ENCODE measurements at places on chromosomes 1 and 21.

GRCh38 chr1:18556364-18556763 is 74.3 kb upstream of the PAX7 start:
- DNase-seq: no peak

DNA sequence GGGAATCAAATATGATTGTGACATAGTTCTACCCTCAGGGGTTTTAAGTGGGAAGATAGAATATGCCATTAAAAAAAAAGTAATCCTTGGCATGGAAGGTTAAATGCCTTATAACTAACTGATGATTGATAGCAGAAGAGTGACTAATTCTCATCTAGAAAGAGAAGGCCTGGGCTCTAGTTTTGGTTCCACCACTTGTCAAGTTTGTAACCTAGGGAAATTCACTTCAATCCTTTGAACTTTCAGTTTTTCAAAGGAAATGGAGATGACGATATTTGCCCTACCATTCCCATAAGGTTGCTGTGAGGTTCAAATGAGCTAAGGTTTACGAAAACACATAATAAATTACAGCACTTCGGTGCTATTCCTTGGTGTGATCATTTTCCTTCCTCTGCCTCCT is 88.5 kb downstream of the GPR88 start:
- no peak for DNase-seq

- DNase-seq: no peak
These were observed 80.3 kb upstream of the RGS4 start for GRCh38 chr1:162988869-162989268.

DNA sequence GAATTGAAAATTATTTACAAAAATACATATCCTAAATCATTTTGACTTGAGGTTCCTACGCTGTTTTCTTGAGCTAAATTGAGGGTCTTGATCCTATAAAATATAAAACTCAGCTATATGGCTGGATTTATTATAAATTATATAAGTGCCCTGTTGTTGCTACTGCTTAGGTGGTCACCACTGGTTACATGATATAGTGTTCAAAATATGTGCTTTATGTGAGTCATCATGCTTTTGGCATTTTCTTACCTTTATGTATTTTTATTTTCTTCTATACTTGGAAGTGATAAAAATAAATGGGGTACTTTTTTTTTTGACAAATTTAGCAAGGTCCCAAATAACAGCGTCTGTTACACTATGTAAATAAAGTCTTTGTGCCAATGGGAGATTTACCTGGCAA is 31.1 kb upstream of the PTPRC start:
- DNase-seq: no peak

DNA sequence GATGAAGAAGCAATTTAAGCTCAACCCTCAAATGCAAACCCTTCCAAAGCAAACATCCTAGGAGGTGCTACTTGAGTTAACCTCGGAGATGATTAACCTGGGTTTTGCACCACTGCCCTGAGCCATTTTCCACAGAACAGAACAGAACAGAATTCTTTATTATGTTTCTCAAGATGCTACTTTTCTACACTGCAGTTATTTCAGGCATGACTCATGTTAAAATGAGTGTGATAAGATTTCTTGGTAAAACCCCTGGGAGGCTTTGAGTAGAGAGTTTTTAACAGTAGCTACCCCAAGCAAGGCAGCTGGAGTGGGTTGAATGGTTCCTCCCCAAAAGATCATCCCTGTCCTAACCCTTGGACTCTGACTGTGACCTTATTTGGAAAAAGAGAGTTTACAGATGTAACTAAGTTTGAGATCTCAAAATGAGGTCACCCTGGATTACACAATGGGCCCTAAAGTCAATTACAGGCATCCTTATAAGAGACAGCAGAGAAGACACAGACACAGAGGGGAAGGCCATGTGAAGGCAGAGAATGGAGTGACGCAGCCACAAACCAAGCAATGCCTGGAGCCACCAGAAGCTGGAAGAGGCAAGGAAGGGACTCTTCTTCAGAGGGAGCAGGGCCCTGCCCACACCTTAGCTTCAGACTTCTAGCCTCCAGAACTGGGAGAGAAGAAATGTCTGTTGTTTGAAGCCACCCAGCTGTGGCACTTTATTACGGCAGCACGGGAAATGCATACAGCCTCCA is 153.4 kb downstream of the ETS2 start:
- no peak for DNase-seq

GRCh38 chr1:24384251-24385090 is 29.1 kb downstream of the STPG1 start:
- no peak for DNase-seq

GRCh38 chr1:114558544-114558943 is 22.9 kb downstream of the BCAS2 start:
- no peak for DNase-seq

DNA sequence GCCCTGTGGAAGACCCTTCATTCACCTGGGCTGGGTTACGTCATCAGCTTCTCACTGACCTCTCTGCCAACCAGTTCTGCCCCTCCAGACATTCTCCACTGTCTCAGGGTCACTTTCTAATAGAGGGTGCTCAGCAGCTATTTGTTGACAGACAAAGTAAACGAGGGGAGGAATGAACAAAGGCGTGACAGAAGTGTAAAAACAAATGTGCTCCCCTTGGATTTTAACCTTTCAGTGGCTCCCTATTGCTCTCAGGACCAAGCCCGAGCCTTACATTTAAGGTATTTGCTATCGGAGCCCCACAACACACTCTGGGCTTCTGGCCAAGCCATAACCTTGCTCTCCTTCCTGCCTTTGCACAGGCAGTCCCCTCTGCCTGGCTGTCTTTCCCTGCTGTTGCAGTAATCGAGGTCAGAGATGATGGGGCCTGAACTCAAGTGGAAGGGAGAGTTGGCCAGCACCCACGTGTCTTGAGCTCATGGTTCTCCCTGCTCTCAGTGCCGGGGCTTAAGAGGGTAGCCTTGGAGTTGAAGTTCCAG is 9.3 kb upstream of the MARCKSL1 start:
- no peak for DNase-seq

DNA sequence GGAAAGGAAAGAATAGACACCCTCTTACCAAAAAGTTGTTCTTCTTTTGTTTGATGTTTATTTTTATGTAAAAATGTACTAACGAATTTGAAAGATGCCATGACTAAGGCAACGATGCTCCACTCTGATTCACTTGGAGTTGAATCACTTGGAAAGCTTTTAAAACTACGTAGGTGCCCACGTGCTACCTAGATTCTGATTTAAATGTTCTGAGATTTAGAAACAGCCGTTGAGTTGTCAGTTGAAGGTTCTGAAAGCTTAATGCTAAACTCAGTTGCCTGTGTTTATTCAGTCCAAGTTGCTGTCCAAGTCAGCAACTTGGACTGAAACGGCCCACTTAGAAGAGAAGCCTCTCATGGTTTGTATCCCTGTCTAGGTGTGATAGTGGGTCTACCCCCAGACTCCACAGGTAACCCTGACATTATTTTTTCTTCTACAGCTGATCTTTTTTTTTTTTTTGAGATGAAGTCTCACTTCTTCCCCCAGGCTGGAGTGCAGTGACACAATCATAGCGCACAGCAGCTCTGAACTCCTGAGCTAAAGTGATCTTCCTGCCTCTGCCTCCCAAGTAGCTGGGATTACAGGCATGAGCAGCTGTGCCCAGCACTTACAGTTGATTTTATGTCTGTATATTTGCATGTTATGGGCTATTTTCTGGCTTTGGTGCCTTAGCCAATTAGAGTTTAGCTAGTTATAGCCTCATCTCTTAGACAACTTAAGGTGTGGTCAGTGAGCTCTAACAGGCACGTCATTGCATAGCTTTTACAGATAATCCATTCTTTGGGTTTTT is 1.4 kb upstream of the VAMP4 start:
- DNase-seq: no peak

DNA sequence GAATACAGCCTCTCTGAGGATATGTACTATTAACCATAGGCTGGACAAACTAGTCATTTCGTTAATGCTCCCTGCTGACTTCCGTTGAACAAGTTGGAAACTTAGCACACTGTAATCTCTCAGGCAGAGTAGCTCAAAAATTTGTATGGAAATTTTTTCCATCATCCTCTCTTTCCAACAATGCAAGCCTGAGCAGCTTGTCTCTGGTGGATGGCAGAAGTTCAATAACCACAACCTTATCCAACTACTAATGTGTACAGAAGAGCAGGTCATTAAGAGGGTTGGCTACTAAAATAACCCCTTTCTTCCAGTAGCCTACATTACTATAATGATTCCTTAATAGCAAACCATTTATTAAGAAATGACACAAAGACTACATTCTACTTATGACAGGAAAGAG is 262.3 kb downstream of the NFIA start:
- DNase-seq: no peak

- no peak for DNase-seq
These were observed 294.1 kb downstream of the SIPA1L2 start for GRCh38 chr1:232335741-232336293.

DNA sequence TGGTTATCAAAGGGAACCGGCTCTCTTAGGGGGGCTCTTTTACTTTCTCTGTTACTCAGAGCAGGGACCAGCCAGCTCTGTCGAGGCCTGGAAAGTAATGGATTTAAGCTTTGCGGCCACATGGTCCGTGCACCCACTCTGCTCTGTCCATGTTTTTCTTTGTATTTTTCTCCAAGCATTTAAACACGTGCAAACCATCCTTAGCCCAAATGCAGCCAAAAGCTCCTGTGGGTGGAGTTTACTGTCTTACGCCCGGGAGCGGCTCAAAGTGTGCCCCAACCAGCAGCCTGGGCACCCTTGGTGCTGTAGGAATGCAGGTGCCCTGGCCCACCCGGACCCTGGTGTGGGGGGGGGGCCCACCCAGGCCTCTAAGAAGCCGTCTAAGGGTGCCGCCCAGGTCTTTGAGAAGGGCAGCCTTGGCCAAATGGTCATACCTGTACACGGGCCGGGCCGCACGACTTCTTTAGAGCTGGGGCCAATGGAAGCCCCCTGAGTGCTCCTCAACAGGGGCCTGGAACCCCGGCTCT is 29.2 kb upstream of the POFUT2 start:
- no peak for DNase-seq

DNA sequence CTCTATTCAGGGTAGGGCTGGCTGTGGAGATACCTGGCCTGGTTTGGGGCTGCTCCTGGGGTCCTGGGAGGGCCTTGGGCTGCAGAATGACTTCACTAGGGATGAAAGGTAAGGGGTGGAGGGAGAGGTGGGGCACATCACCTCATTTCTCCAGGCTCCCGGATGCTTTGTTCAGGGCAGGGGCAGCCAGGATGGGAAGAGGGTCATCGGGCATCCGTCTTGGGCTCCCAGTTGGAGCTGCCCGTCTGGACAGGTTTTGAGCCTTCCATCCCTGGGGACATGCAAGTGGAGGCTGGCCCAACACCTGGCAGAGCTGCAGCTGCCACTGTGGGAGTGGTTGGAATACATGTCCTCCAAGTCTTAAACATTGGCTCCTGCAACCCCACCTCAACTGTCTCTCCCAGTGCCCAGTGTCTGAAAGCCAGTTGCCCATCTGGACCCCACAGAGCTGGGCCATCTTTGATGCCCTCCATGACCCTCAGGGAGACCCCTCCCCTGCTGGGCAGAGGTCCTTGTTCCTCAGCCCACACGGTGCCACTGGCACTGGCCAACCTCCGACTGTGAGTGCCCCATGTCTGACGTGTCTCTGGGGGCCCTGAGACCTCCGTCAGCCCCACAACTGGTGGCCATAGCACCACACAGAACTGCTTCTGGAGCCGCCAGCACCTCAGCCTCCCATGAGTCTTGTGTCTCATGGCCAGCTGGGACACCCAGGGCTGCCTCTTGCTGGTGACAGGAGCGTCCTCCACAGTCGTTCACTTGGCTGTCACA is 52.8 kb downstream of the TRIM11 start:
- no peak for DNase-seq

GRCh38 chr21:41678016-41678923 is 88.6 kb downstream of the RIPK4 start:
- DNase-seq: peak; percentile 98

GRCh38 chr1:197842646-197843045 is 59.8 kb upstream of the C1orf53 start:
- DNase-seq: no peak

GRCh38 chr1:28441674-28442073 is 64.2 kb upstream of the RCC1 start:
- no peak for DNase-seq

- DNase-seq: no peak
These were observed 15.2 kb downstream of the DOP1B start for GRCh38 chr21:36171741-36172331.

DNA sequence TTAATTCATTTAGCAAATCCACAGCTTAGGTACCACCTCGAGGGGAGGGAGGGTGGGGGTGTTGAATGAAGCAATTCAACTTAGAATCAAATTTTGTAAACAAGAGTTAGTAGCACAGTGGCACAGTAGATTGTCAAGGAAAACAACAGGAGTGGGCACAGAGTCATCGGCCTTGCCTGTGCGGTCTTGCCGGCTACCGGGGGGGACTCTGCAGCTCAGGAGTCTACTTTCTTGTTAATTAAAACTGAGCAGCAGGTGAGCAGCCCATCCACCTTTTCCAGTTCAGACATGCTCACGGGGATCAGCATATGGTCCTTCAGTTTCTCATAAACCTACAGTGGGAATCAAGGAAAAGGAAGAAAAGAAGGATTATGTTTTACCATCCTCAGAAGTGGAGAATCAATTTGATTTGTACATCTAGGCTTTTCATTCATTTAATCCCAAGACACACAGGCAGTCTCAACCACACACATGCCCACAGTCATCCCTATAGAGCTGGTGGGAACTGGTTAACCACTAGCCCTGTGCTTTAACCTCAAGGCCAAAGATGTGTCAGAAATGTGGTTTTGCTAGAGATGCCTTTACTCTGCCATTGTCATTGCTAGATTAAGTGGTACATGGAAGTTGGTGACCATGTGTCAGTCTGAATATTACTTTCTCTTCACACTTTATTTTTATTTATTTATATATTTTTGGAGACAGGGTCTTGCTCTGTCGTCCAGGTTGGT is 45.0 kb upstream of the BCL10 start:
- no peak for DNase-seq

DNA sequence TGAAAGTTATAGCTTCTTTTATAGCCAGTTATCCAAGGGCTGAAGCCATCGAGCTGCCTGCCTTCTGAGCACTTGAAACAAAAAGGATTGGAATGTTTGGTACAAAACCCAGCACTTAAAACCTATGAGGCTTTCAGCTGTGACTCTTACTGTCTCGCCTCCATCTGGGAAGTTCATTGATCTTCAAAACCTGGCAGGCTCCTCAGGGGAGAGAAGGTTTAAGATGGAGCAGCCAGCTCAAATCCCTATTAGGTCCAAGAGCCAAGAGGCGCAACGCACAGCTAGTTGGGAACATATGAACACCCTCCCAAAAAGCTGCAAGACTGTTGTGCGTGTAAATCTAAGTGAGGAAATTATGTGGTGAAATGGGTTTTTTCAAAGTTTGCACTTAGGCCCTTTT is 33.4 kb downstream of the BACE2 start:
- no peak for DNase-seq

Data from PC-9 (cell line).